Midbrain (tissue), 1 donor: ENCODE measurements at places on chromosomes 16 and 17.

DNA sequence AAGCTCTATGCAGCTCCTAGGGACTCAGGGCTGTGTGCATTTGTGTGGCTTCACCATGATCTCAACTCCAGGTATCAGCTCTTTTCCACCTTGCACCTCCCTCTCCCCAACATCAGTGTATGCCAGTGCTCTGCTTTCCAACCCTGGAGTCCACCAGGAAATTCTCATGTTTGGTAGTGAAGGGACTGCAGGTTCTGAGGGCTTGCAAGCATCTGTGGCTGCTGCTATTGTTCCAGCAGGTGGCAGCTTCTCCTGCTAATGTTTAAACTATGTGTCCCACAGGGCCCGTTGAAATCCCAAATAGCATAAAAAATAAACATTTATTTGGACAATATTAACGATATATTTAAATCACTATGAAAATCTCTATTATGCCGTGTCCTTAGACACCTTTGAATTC lies 82.0 kb downstream of the RGS9 start:
- no peak for DNase-seq

- DNase-seq: no peak
These were observed 18.9 kb downstream of the NUP93 start for GRCh38 chr16:56748826-56749225.

DNA sequence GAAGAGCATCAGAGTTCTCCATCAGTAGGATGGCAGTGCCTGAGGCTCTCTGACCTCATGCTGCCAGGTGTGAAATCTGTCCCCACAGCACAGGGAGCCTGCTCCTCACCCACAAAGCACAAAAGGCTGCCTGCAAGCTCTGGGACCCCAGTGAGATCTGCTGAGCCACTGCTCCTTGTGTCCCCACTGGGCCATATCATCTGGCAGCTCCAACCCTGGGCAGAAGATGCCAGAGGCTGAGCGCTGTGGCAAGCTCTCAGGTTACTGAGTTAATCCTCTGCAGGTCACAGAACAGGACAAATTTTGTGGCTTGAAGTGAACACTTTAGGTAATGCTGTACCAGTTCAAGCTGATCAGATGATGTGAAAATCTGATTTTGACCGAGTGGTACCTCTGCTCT lies 26.7 kb upstream of the ERN1 start:
- peak; percentile 25 for DNase-seq

GRCh38 chr16:35792516-35793285 lies 2333.3 kb downstream of the TP53TG3F start:
- DNase-seq: no peak

- peak; percentile 13 for DNase-seq
These were observed 926 bp downstream of the MYH10 start for GRCh38 chr17:8629371-8630226.

DNA sequence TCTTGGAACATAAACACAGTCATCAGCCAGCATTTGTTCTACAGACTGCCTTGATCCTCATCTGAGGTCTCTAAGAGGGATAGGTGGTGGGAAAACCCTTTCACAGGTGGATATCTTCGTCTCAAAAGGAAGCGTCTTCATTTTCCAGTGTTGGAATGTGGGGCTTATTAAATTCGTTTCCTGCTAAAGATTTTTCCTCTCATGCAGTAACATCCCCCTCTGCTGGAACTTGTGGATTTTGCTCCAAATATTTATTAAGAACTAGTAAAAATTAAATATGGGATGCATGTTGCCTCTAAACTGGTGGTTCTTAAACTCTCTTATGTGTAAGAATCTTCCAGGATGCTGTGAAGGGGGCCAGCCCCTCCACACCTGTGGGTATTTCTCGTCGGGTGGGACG lies 20.1 kb upstream of the MLYCD start:
- DNase-seq: peak; percentile 58

GRCh38 chr17:34377078-34377823 lies 14.2 kb upstream of the CCL1 start:
- DNase-seq: no peak
